ENCODE measurements at places on chromosomes 6 and 20.

DNA sequence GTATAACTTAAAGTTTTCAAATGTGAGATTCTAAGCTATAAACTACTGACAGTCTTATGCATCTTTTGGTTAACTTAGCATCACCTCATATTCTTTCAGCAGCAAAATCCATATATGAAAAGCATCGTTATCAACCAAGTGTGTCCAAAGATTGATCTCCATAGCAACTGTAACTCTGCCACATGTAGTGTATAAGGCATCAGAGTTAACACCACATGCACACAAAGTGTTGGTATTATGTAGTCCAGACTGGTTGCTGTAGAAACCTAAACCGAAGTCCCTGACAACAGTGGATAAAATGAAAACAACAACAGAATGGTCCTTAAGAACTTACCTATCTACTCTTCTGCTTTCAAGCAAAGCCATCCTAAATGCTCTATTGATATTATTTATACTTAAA, 39.6 kb downstream of the PDSS2 start:
- DNase-seq = no peak

- no peak for DNase-seq
Observed at GRCh38 chr6:34152806-34153520, 7.1 kb upstream of the GRM4 start.

DNA sequence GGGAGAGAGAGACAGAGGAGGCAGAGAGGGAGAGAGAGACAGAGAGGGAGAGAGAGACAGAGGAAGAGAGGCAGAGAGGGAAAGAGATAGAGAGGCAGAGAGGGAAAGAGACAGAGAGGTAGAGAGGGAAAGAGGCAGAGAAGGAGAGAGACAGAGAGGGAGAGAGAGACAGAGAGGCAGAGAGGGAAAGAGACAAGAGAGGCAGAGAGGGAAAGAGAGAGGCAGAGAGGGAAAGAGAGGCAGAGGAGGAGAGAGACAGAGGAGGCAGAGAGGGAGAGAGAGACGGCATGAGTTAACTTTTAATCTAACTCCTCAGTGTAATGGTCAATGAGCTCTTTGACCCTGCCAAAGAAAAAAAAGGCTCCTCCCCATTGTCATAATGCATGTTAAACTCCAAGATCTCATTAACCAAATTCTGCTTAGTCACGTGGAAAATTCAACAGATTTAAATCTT, 7.1 kb downstream of the ELOVL2 start:
- DNase-seq = no peak

DNA sequence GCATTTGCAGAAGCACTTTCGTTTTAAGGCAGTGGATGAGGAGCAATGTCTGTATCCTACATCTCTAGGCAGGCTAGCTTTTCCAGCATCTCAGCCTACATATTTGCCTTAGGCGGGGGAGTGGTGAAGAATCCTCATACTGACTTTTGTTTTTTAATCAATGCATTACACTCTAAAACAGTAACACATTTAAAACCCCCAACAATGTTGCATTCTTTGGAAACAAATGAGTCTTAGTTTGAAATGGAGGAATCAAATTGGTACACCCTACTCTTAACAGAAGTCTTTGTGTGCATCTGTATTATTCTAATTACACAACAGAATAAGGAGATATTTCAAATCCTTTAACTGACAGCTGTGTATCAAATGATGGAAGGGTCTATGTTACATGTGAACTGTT, 9.0 kb downstream of the NKAIN2 start:
- DNase-seq = no peak

GRCh38 chr6:36426622-36427021, 16.0 kb downstream of the PXT1 start:
- no peak for DNase-seq

DNA sequence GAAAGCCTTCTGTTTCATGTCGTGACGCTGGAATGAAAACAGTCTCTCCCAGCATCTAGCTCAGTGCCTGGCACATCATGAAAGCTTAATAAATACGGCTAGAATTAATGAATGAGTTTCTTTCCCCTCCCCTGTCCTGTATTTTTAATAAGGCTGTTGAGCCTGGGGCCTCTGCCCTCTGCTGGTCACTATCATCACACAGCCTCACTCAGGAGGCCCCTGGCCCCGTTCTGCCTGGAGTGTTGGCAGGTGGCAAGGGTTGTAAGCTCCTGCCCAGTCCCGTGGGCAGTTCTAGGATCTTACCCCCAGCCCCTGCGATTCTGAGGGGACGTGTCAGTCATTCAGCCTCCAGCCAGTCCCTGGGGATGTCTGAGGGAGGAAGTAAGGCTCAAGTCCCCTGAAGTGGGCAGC, 41.4 kb downstream of the PHACTR3 start:
- peak; percentile 8 for DNase-seq

DNA sequence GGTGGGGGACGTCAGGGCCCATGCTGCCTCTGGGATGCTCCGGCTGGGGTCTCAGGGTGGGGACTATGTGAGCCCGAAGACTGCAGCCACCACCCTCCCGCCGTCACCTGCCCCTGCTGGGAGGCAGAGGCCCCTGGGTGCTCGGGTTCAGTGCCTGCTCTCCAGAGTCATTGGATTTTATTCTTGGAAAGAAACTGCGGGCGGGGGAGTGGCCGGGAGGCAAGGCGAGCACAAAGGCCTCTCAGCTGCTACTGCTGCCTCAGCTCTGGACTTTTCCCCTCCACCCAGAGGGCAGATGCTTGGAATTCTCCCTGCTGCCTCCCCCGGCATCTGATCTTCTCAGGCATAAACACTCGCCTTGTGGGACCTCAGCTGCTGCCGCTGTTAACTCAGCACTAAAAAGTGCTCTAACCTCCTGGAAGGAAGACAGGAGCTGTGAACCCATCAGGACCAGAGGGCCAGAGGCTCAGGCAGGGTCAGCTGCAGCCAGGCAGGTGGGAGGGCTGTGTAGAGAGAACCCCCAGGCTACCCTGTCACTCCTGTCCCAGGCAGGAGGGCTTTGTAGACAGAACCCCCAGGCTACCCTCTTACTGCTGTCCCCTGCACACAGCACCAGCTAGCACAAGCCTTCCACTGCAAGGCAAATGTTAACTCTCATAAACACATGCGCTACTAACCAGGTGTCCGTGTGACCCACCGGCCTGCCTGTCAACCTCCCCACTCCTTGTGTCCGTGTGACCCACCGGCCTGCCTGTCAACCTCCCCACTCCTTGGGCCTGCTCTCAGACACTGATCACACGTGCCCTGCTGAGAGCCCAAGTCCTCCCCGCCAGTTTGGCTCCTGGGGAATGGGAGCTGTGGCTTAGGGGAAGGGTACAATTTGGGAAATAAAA, 9.4 kb upstream of the FRMD1 start:
- no peak for DNase-seq

Data from RKO (cell line).